ENCODE measurements at places on chromosomes 7 and 10. TPM values are rescaled to one million over a fixed set of nuclear protein-coding genes. Genes with fewer than 3 reads are reported as not detected.
A peak's percentile ranks its signal among the peaks of the same experiment; 100 is the strongest.

ASZ1 gene
- not detected for total RNA-seq

TRIM8 gene
- total RNA-seq: 84.7 TPM

ABCA13 gene
- total RNA-seq: not detected

DNA sequence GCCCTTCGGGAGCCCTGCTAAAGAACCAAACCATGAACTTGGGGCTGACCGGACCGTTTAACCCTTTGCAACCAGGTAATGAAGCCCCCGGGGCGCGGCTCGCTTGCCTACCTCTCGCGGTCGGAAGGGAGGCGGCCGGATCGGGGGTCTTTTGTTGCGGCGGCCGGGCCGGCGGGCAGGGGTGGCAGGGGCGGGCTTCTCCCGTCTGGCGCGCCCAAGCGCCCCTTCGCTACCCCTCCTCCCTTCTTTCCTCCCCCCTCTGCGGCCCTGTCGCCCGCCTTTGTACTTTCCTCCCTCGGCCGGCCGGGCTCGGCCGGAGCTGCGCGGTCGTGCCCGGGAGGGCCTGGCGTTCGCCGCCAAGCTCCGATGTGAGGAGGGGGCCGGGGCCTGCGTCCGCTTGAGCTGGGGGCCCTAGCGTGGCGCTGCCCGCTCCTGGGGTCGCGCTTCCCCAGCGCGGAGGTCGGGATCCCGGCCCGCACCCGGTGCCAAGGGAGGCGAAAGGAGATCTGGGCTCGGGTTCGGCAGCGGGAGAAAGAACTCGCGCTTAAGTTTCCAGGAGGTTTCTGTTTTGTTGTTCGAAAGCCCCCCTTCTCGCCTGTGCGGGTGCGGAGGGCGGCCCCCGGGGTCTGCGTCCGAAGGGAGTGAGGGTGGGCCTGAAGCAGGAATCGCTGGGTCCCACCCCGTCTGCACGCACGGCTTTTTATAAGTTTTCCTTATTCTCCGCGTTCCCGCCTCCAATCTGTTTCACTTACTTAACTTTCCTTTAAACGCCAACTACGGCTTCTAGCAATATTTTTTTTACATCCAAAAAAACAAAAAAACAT is 436.8 kb upstream of the GALNT17 start:
- peak; percentile 39 for DNase-seq

DNA sequence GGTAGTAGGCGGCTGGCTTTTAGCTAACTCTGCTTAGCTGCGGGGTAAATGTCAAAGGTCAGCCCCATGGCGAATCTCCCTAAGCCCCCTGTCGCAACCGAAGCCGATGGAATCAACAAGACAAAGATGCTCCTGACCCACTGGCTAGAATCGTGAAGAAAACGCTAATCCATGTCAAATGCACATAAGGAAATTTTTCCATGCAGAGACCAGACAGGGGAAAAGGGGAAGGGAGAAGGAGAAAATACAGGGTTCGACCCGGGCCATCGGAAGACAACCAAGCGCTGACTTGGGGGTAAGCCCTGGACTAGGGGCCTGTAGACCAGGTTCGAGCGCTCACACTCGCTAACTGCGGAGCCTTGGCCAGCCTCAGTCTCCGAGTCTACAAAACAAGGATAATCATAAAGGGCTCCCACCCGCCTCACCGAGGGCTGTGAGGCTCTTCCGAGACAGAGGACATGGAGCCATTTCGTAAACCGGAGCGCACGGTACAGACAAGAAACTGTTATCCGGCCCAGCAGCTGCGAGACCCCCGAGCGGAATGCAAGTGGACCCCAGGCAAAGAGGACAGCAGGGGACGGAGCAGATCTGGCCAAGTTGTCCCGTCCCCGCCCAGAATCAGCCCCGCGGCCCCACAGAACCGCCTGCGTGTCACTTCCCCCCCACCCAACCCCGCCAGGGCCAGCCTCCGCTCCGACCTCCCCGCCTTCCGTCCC is 507 bp downstream of the SAR1A start:
- no peak for DNase-seq

GRCh38 chr10:57664815-57665214 is 602.9 kb downstream of the IPMK start:
- DNase-seq: no peak

- DNase-seq: no peak
Measured at GRCh38 chr7:139124084-139124914, 14.8 kb upstream of the ZC3HAV1 start.
